ENCODE measurements at places on chromosomes 1 and 21.
A peak's percentile ranks its signal among the peaks of the same experiment; 100 is the strongest.

GRCh38 chr1:53450225-53450624, 9.0 kb upstream of the DMRTB1 start:
- no peak for DNase-seq

GRCh38 chr21:44714905-44715304, 3.5 kb upstream of the TSPEAR start:
- no peak for DNase-seq

DNA sequence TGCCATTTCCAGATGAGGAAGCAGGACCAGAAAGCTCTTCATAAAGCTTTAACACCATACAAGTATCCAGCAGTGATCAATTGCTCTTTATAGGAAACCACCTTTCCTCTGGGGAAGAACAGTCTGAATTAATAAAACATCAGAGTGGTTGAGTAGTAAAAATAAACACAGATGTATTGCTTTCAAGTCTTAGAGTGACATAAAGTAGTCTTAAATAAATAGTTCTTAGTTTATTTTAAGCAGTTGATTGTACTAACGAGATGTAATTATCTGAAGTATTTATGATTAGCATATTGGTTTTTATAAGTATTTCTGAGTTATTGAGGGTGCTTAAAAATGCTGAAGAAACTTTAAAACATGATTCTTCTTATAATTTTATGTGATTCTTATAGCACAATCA, 67.0 kb downstream of the PRKAA2 start:
- DNase-seq: no peak

- peak; percentile 88 for DNase-seq
Observed at GRCh38 chr1:184212649-184213314, 161.3 kb downstream of the TSEN15 start.

GRCh38 chr1:109199710-109200109, 14.0 kb upstream of the SARS1 start:
- DNase-seq: no peak

DNA sequence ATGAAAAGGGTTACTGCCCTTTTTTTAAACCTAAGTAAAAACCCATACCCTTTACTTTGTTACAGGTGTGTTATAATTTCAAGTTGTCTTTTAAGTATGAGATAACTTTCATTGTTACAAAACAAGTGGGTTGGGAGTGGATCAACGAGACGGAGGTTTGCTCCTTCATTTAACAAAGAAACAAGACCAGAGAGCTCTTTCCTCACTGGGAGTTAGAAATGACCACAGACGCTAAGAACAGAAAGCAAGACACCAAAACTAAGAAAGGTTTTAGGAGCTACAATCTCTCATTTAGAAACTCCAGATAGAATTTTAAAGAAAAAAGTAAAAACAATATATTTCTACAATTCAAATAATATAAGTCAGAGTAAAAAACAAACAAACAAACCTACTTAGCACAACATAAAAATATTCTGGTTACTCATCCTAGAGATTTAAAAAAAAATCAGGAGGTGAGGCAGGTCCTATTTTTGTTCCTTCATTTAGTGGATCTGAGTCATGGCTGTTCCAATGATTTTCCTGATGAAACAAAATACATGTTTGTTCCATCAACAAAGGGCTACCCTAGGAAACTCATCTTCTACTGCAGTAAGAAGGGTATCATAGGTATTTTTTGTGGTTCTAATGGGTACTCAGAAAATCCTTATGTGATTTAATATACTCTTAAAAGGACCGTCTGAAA, 33.0 kb downstream of the APP start:
- no peak for DNase-seq

DNA sequence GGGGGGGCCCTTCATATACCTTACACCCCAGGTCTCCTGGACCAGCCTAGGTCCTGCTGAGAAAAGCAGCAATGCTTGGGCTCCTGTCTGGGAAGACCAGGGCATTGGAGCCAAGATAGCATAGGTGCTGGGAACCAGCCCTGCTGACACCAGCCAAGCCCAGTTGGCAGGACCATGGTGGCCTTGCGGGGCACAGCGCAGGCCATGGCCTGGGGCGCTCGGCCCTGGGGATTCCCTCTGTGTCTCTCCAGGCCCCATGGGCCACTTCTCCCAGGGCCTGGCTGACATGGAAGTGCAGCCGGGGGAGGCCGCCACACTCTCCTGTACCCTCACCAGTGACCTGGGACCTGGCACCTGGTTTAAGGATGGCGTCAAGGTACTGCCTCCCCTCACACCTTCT, 23.3 kb downstream of the IGFN1 start:
- DNase-seq: no peak

- no peak for DNase-seq
Observed at GRCh38 chr1:17113963-17114362, 5.3 kb downstream of the PADI2 start.

GRCh38 chr21:41031701-41032220, 136.2 kb upstream of the BACE2 start:
- no peak for DNase-seq

DNA sequence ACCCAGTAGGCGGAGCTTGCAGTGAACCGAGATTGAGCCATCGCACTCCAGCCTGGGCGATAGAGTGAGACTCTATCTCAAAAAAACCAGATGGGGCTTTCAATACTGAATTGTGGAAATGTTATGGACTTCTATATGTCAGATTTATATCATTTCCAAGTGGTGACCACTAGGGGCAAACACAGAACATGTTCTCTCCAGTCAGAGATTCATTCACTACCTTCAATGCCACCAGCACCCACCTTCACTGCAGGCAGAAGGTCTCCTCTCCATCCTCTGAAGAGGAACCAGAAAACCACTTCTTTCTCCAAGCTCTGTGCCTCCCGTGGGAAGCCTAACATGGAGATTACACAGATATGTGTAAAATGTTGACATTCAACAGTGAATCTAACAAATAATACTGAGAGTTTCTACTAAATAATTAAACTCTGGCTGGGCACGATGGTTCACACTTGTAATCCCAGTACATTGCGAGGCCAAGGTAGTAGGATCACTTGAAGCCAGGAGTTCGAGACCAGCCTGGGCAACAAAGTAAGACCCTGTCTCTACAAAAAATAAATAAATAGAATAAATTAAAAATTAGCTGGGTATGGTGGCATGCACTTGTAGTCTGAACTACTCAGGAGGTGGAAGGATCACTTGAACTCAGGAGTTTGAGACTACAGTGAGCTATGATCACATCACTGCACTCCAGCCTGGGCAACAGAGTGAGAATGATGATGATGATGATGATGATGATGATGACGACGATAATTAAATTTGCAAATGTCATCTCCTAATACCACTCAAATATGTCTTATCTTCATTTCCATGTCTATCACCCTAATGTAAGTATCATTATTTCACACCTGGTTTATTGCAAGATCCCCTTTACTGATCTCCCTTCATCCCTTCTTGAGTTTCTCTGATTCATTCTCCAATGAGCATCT, 151.1 kb downstream of the ZNF281 start:
- DNase-seq: peak; percentile 21

DNA sequence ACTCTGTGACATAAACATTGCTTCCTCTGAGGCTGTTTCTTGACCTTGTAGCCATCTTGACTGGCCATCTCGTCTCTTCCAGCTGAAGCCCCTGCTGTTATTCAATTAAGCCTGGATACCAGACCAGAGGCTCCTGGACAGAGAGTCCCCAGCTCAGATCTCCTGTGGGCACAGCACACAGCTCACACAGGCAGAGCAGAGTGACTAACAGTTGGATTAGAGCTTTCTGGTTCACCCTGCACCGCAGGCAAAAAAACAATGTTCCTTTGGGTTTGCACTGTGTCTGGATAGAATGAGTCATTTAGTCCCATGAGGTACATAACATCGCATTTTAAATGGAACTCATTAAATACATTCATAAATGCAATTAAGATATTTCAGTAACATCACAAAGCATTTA, 33.4 kb upstream of the USH2A start:
- peak; percentile 87 for DNase-seq

- DNase-seq: no peak
Observed at GRCh38 chr1:161817176-161817730, 51.1 kb downstream of the ATF6 start.

GRCh38 chr1:202692959-202693555, 17.2 kb downstream of the SYT2 start:
- DNase-seq: peak; percentile 71

- DNase-seq: peak; percentile 79
Observed at GRCh38 chr1:218499011-218499691, 154.0 kb downstream of the TGFB2 start.

DNA sequence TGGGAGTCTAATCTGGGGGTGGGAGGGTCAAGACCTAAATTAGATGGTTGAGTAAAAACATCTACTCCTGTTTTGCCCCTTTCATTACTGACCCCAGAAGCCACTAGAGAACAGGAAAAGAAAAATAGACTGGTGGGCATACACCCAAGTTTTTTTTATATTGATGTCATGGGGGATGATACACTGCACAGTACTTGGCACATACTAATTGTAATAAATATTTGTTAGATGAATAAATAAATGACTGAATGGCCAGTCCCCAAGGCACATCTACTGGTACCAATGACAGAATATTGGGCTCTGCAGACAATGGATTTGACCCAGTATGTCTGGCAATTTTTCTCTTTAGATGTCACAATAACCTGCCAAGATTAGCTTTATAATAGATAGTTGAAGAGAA, 36.8 kb upstream of the PTBP2 start:
- no peak for DNase-seq

DNA sequence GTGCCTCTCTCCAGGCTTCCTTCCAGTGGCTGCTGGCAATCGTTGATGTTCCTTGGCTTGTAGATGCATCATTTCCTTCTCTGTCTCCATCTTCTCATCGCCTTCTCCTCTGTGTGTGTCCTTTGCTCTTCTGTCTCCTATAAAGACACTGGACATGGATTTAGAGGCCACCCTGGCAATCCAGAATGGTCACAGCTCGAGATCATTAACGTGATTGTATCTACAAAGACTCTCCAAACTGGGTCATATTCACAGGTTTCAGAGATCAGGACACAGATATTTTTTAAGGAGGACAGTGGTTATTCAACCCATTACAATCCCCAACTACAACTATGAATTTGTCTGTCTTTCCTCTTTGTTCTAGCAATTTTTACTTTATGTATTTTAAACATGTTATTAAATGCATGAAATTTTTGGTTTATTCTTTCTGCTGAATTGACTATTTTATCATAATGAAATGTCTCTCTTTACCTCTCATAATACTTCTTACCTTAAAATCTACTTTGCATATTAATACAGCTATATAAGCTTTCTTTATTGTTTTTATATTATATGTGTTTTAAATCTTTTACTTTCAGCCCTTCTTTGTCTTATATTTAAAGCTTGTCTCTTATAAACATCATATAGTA, 22.8 kb downstream of the CR1 start:
- DNase-seq: no peak

DNA sequence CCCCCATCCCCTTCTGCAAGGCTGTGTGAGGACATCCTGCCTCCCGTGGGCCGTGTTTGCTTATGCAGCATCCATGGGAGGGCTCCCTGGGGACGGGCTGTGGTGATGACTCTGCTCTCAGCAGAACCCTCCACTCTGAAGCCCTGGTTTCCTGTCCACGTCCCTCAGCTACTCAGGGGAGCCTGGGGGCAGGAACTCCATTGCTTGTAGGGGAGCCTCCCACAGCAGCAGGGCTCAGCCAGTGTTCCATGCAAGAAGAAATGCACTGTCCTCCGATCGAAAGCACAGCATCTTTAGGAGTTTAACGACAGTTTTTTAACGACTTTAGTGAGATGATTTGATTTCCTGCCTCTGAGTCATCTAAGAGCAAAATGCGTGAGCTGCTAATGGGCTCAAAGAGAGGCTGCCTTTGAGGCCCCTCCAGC, 8.3 kb upstream of the KCNAB2 start:
- DNase-seq: peak; percentile 34

DNA sequence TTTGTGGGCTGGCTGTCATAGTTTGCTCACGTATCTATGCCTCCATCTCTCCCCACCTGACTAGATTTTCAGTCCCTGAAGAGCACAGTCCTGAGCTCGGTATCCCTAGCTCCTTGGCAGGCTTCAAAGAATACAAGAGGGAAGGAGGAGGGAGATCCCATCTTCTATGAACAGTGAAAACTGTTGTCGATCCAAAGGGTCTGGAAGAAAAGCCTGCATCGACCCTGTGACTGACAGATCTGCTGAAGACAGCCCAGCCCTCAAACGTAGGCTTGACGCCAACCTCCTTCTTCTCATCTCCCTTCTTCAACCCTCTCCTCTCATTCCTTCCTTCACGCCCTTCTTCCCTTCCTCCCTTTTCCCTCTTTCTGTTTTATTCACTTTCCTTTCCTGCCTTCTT, 13.3 kb upstream of the ADORA1 start:
- no peak for DNase-seq

GRCh38 chr1:154403261-154403943, 1.7 kb upstream of the IL6R start:
- DNase-seq: no peak

DNA sequence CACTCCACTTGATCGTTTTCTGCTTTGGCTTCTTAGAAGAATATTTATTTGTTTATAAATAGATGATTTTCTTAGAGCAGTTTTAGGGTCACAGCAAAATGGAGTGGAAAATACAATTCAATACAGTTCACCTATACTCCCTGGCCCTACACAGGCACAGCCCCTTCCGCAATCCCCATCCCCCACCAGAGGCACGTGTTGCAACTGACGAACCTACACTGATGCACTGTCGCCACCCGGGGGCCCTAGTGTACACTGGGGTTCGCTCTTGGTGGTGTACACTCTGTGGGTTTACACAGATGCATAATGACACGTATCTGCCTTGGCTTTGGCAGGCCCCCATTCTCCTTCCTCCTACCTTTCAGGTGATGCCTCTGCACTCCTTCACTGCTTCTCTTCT, 8.0 kb downstream of the ECHDC2 start:
- no peak for DNase-seq

- no peak for DNase-seq
Observed at GRCh38 chr1:60866917-60867531, 215.3 kb upstream of the NFIA start.

DNA sequence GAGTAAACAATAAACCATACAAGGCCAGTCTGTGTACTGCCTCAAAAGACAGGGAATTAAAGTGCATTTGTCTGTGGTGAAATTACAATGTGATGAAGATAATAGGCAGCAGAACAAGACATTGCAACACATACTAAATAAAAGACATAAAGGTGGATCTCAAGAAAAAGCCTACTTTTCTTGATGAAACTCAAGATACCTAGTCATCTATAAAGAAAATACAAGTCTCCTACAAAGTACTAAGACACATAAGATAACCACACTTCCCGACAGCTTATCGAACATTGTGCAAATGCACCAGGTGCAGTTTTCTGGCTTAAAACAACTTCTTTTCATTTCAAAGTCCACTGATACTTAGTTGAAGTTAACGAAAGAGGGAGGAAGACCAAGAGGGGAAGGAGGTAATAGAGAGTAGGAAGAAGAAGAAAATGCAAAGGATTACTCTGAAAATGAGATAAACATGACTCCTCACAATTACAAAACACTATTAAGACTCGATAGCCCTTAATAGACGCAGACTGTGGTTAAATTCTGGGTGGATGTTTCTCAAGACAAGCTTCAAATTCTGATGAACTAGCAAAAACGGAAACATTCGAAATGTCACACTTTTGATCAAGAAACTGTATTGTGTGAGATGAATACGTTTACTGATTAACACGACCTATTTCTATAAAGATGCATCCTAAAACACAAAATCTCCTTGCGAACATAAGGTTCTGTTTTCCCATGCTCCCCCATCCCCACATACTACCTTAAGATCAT, 2.0 kb downstream of the HNRNPR start:
- DNase-seq: no peak

All from IMR-90 (cell line).